Cardiac septum (tissue), 1 donor: ENCODE measurements at places on chromosomes 6 and 20. TPM values are rescaled to one million over a fixed set of nuclear protein-coding genes. Genes with fewer than 3 reads are reported as not detected.

GRCh38 chr6:44399991-44400390 lies 12.5 kb downstream of the CDC5L start:
- DNase-seq: no peak

- DNase-seq: no peak
Measured at GRCh38 chr6:153980171-153980570, 58.9 kb upstream of the OPRM1 start.

GRCh38 chr20:62711703-62712101 lies 3.1 kb downstream of the NTSR1 start:
- no peak for DNase-seq

GRCh38 chr20:35502352-35502751 lies 27.1 kb downstream of the C20orf173 start:
- no peak for DNase-seq

GRCh38 chr20:46365487-46366220 lies 40.8 kb downstream of the ELMO2 start:
- no peak for DNase-seq

GRCh38 chr6:251920-252319 lies 40.4 kb upstream of the DUSP22 start:
- DNase-seq: no peak

DNA sequence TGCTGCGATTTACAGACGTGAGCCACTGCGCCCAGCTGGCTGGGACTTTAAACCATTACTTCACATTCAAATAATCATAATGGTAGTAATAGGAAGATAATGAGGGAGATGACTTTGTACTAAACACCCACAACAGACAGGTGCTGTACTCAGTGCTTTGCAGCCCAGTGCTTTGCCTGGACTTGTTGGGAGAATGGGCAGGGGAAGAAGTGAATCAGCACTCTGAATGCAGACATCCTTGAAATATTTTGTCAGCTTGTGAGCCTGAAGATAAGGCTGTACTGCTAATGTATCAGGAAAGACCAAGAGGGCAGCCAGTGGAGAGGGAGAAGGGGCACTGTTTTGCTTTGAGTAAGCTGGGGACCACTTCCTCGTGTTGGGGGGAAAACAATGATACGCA lies 17.4 kb downstream of the NKX2-2 start:
- no peak for DNase-seq

GRCh38 chr20:59481067-59481466 lies 123.3 kb upstream of the PHACTR3 start:
- DNase-seq: no peak

DNA sequence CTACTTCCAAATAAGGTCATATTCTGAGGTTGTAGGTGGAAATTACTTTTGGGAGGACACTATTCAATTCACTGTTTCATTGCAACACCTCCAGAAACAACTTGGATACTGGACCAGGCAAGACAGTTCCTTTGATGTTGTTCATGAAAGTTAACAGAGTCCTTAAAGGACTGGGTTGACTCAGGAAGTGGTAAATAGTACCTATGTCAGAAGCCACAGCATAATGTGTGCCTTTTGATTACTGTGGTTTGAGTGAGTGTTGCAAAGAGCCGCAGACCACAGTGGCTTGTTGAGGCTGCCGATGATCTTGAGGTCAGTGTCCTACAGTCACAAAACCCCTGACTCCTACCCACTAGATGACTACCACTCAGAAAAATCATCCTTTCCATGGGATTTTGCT lies 10.9 kb downstream of the IL20RA start:
- DNase-seq: no peak

DNA sequence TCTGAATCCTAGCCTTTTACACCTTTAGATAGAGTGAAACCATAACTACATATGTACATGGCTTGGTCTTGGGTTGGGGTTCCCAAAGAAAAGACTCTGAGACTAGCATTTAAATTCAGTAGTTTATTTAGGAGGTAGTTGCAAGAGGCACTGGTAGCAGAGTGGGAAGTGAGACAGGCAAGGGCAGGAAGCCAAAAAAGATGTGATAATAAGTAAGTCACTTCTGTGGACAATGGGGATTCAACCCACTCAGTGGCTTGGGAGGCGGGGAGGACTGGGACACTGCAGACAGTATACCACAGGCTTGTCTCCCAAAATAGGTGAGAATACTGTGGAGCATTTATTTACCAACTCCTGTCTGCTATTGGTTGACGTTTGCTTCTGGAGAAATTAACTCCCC lies 131.9 kb downstream of the SLC24A3 start:
- no peak for DNase-seq

DNA sequence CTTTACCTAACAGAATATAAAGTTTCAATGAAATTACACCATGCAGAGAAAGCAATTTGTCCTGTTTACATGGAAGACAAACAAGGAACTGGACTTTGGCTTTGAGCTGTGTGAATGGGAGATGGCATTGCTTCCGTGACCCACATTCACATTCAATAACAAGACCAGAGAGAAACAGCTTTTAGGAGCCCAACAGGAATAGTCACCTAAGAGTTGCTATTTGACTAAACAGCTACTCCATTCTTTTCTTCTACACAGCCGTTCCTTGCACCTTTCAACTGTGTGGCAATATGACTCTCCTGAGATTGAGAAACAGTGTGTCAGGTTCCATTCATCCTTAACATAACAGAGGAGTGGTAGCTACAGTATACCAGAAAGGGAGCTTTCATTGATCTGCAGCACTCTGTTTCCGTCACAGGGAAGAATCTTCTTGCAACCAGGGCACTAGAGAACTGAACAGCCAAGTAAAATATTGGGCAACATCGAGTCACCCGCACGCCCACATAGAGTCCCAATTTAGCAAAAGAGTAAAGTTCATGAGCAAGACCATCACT lies 355.1 kb downstream of the HAO1 start:
- DNase-seq: no peak

DNA sequence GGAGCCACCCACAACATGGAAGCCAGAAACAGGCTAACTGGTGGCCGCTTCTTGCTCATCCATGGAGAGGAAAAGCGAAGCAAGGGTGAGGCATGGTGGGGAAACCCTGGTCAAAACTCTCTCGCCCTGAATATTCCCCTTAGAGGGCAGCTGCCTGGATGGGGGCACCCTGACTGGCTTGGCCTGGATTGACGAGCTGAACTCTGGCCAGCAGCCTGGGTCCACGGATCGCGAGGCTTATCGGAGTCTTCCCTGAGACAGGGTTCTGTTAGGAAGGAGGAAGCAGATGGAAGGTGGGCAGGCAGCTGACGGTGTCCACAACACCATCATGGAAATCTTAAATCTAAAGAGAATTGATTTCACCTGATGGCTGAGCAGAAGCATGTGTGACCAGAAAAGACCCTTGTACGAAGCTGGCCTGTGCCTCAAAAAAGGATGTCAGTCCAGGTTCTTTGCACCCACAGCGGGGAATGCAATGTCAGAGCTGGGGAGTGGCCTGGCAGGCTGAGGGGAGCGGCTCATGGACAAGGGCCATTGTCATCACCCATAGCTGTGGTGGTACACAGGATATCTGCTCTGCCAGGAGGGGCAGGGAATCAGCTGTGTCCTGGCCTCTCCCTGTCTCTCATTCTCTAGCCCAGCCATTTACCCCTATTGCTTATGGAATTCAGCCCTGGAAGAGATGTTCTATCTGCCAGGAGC lies 109.4 kb upstream of the SNX9 start:
- DNase-seq: peak; percentile 64

- DNase-seq: no peak
Measured at GRCh38 chr6:25173246-25173645, 105.9 kb upstream of the CARMIL1 start.

GRCh38 chr6:133551847-133552341 lies 310.7 kb downstream of the EYA4 start:
- no peak for DNase-seq

- no peak for DNase-seq
Measured at GRCh38 chr6:161418463-161418945, 144.6 kb upstream of the AGPAT4 start.

GRCh38 chr20:63521602-63522001 lies 1.0 kb downstream of the PPDPF start:
- DNase-seq: no peak

The MTFR2 gene
- not detected for total RNA-seq

The TNXB gene
- total RNA-seq: 59.9 TPM

The RBBP8NL gene
- not detected for total RNA-seq

The MUCL3 gene
- total RNA-seq: not detected

The ZNF165 gene
- 0.13 TPM for total RNA-seq

The FILIP1 gene
- total RNA-seq: 183 TPM

The OLIG3 gene
- not detected for total RNA-seq

The PI16 gene
- total RNA-seq: 11.9 TPM

The KCNQ2 gene
- total RNA-seq: 0.86 TPM

The WASF1 gene
- 0.78 TPM for total RNA-seq
